ENCODE measurements at places on chromosomes 5 and 9.

- DNase-seq = peak; percentile 41
- no peaks in the 10 kb centered on the region for H3K36me3 ChIP-seq
- H3K4me3 ChIP-seq = 0 out of 2 replicates have a peak overlapping the region, but pooled peaks have one; percentile 66
- no peaks in the 10 kb centered on the region for H3K4me1 ChIP-seq
These were observed 1.1 kb upstream of the GNA14 start for GRCh38 chr9:77649109-77649812.

- H3K4me3 ChIP-seq = no peak overlapping the region
- no peaks in the 10 kb centered on the region for H3K36me3 ChIP-seq
- no peak for DNase-seq
- H3K27ac ChIP-seq = no peak overlapping the region
These were observed 23.4 kb upstream of the RUFY1 start for GRCh38 chr5:179526978-179527377.

- no peak for DNase-seq
- H3K4me1 ChIP-seq = peaks cover 32% of the 10 kb centered on the region
- H3K27me3 ChIP-seq = no peaks in the 10 kb centered on the region
- H3K4me3 ChIP-seq = no peak overlapping the region
These were observed 34.8 kb downstream of the HMGXB3 start for GRCh38 chr5:150035139-150035895.

DNA sequence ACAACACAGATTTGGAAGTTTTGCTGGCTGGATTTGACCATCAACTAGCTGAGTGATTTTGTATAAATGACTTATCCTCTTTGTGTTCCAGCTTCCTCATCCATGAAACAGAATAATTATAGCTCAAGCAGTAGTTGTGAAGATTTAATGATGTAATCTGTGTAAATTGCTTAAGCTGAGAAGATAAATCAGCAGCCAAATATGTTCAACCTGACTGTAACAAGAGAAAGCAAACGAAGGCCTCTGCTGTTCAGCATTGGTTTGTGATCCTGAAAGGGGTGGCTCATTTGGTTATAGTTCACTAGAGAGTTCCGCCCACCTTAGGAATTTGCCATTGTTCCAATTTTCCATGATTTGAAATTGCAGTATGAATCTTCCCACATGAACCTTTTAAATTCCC, 75.7 kb upstream of the CCDC112 start:
- no peaks in the 10 kb centered on the region for H3K27me3 ChIP-seq
- no peak overlapping the region for H3K4me3 ChIP-seq
- peak; percentile 61 for DNase-seq
- H3K4me1 ChIP-seq = peaks cover 16% of the 10 kb centered on the region
- H3K27ac ChIP-seq = peak overlapping the region; percentile 31
- no peaks in the 10 kb centered on the region for H3K36me3 ChIP-seq

DNA sequence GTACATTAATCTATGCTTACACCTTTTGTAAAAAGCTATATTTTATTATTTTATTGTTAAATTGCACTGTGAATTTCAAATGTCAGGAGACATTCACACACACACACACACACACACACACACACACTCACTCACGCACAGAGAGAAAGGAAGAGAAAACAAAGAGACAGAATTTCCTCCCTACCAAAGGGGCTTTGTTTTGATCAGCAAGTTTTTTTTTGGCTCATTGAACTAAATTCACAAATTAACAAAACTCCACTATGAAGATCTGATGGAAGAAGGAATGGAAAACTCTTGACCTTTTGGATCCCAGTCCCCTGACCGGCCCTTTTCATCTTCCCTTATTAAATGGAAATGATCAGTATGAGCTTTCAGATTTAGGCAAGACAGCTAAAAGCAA, 161.2 kb downstream of the PDE4D start:
- no peak overlapping the region for H3K4me3 ChIP-seq
- no peak overlapping the region for H3K27ac ChIP-seq
- no peaks in the 10 kb centered on the region for H3K36me3 ChIP-seq
- DNase-seq = no peak
- H3K4me1 ChIP-seq = peaks cover 9% of the 10 kb centered on the region

DNA sequence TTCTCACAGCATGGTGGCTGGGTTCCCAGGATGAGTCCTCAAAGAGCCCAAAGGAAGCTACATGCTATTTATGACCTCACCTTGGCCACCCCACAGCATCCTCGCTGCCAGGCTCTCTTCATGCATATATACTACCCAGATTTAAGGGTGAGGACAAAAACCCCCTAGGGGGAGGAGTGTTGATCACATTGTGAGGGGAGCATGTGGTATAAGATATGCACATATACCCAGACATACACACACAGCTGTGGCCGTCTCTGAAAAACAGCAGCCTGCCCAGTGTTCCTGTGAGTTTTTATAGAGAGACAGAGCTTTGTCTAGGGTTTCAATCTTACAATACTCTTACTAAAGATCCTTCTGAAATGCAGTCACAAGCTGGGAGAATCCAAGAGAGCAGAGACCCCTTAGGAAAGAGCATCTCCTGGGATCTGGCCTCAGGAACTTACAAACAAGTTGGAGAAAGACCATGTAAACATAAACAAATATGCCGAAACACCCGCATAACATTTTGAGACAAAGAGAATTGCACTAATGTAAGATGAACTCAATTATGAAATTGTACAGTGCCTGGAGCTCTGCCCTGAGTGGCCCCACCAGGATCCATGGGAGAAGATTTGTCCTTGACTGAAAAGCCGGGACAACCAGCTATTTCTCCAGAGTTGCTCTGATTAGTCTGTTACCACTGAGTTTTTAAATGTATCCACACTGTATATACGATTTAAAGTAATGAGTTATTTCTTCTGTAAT, 146.4 kb downstream of the GADD45G start:
- no peak overlapping the region for H3K27ac ChIP-seq
- DNase-seq = no peak
- no peak overlapping the region for H3K4me3 ChIP-seq
- H3K36me3 ChIP-seq = no peaks in the 10 kb centered on the region

DNA sequence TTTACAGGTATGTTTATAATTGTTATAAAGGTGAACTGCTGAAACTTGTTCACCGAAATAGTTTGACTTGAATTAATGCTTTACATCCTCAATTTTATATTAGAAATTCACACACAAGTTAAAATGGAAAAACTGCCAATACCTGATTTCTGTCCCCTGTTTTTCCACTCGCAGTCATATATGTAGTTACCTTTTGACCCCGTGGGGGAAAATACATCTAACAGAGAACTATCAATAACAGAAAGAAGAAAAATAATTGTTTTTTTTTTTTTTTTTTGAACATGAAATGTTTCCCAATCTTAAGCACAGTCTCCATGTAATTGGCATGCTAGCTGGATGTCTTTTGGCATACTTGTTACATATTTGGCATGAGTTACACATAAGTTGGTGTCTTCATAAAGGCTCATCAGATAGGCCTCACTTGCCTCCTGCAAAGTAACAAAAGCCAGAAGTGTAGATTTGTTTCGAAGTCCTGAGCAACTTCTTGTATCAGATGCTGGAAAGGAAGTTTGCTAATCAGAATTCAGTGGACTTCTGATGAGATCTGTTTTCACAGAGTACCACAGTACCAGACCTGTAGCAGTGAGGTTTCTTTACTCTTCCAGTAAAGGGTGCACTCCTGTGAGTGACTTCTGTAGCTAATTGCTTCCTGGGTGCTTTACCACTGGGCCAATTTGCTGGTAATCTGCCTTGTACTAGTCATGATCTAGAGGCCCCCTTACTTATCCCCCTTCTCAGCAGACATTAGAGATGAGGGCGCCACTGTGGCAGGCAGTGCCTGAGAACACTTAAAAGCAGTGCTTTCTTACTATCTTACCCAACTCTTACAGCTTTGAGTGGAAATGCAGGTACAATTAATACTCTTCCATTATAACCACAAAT, 36.2 kb upstream of the CXXC5 start:
- no peaks in the 10 kb centered on the region for H3K27me3 ChIP-seq
- H3K4me3 ChIP-seq = no peak overlapping the region
- DNase-seq = peak; percentile 29
- H3K36me3 ChIP-seq = peaks cover 17% of the 10 kb centered on the region

GRCh38 chr5:147863454-147864158, 14.9 kb upstream of the SCGB3A2 start:
- H3K4me3 ChIP-seq = no peak overlapping the region
- DNase-seq = no peak
- no peaks in the 10 kb centered on the region for H3K4me1 ChIP-seq
- no peaks in the 10 kb centered on the region for H3K36me3 ChIP-seq
- H3K27me3 ChIP-seq = no peaks in the 10 kb centered on the region

DNA sequence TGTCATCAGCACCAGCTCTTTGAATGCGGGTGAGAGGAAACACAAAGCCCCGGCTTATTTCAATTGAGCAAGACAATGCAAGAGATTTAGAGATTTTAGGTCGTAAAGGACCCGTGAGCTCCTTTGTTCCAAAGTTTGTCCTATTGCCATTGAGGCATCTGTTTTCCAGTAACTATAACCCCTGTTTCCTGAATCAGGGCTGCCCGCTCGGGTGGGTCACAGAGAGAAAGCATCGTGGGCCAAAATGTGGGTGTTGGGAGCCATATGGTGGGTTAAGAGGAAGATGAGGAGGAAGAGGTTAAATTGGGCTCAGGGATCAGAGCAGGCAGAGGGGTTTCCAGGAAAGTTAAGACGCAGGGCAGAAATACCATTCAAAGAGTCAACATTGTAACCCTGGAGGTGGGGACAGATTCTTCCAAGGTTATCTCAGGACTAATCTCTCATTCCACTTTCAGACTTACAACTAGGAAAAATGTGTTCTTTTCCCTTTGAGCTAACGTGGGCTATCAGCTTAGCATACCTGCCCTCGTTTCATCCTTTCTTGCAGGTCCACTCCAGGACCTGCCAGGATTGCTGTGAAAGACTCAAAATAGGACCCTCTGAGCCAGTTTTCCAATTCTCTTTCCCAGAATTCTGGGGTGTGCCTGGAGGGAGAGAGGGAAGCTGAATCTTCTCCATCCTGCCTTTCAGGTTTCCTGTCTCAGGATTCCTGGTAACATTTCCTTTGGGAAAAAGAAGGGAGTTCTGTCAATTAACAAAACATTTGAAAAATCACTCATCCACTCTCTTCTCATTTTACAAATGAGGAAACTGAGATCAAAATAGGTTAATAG, 95.5 kb upstream of the TAF11L2 start:
- peaks cover 16% of the 10 kb centered on the region for H3K27me3 ChIP-seq
- peaks cover 17% of the 10 kb centered on the region for H3K4me1 ChIP-seq
- DNase-seq = no peak
- no peak overlapping the region for H3K27ac ChIP-seq
- no peaks in the 10 kb centered on the region for H3K36me3 ChIP-seq
- H3K4me3 ChIP-seq = no peak overlapping the region

DNA sequence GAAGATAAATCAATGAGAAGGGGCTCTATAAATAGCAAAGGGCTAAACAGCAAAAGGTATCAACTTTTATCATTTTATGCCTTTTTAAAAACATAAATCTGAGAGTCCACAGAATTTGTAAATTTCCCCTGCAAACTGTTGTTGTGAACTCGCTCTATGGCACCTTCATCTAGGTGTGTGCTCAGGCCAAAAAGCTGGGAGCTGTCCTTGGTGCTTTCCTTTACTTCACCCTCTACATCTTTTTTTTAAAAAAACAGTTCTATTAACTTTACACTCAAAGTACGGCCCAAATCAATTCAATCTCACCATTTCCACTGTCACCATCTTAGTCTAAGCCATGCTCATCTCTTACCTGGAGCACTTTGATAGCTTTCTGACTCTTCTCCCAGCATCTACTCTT, 108.2 kb upstream of the GPR151 start:
- DNase-seq = no peak
- H3K36me3 ChIP-seq = no peaks in the 10 kb centered on the region
- H3K4me1 ChIP-seq = no peaks in the 10 kb centered on the region
- H3K27ac ChIP-seq = no peak overlapping the region
- no peak overlapping the region for H3K4me3 ChIP-seq

GRCh38 chr9:9753266-9753665, 859.5 kb downstream of the PTPRD start:
- H3K27ac ChIP-seq = no peak overlapping the region
- no peaks in the 10 kb centered on the region for H3K4me1 ChIP-seq
- DNase-seq = no peak
- H3K36me3 ChIP-seq = no peaks in the 10 kb centered on the region
- H3K4me3 ChIP-seq = no peak overlapping the region
- no peaks in the 10 kb centered on the region for H3K27me3 ChIP-seq
